Heart left ventricle (tissue), 16 donors: ENCODE measurements at places on chromosomes 11 and 22. TPM values are rescaled to one million over a fixed set of nuclear protein-coding genes. Genes with fewer than 3 reads are reported as not detected.
A peak's percentile ranks its signal among the peaks of the same experiment; 100 is the strongest.

Gene CADM1
- polyA plus RNA-seq, result 33.4 TPM

- DNase-seq, result no peak
- no peak overlapping the region for H3K4me3 ChIP-seq
- no peak overlapping the region for H3K27ac ChIP-seq
These were observed 143.5 kb upstream of the B3GAT1 start for GRCh38 chr11:134555510-134555909.

DNA sequence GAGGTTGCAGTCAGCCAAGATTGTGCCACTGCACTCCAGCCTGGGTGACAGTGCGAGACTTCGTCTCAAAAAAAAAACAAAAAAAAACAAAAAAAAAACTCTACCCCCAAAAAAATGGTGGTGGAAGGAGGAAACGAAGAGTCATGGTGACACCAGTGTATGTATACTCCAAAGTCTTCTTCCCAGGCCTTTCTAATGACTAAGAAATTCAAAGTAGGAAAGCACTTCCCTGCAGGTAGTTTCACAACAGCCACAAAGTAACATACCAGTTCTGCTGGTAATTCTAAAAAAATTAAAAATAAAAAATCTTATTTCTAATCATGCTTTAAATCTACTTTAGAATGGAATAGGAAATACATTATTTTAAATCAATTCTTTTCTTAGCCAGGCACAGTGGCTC, 72.6 kb downstream of the DENND5A start:
- H3K36me3 ChIP-seq, result peaks cover 71% of the 10 kb centered on the region
- no peak for DNase-seq
- no peak overlapping the region for H3K4me3 ChIP-seq
- no peaks in the 10 kb centered on the region for H3K4me1 ChIP-seq
- H3K27me3 ChIP-seq, result no peaks in the 10 kb centered on the region

Gene ALDH3B1
- 2.7 TPM for polyA plus RNA-seq

Gene KRTAP5-11
- not detected for polyA plus RNA-seq

GRCh38 chr11:108608548-108608947, 15.0 kb upstream of the EXPH5 start:
- no peak overlapping the region for H3K4me3 ChIP-seq
- no peak for DNase-seq
- no peaks in the 10 kb centered on the region for H3K4me1 ChIP-seq
- H3K36me3 ChIP-seq, result no peaks in the 10 kb centered on the region
- no peak overlapping the region for H3K27ac ChIP-seq

DNA sequence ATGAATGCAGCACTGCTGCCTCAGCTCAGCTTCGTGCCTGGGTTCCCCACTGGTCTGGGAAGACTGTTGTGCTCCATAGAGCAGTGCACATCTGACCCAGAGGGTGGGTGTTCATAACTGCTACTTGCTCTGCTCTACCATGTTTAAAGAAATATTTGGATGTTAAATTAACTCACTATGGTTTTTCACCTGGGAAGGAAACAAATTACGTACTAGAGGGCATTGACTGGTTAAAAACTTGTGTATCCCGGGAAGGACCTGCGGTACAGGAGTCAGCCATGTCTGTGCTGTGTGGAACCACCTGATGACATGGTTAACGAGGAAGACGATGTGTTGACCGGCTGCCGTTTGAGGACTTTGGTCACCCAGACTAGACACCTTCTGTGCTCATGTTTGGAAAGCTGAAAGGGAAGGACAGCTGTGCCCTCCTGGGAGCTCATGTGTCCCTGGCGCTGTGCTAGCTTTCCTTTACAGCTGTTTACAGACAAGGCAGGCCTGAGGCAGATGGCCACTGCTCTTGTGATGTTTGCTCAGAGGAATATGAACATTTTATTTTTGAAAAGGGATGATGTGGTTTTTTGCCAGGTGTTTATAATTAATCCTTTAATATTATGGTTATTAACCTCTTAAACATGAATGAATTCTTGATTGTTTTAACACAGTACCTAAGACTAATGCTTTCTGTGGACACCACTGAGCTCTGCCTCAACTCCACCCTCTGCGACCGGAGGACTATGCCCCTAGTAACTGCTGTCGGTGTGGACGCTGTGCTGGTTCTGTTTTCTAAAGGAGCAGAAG, 14.3 kb upstream of the AIFM3 start:
- no peaks in the 10 kb centered on the region for H3K4me1 ChIP-seq
- H3K27ac ChIP-seq, result no peak overlapping the region
- DNase-seq, result no peak

- H3K4me1 ChIP-seq, result no peaks in the 10 kb centered on the region
- H3K36me3 ChIP-seq, result no peaks in the 10 kb centered on the region
- no peak overlapping the region for H3K27ac ChIP-seq
- DNase-seq, result no peak
- H3K4me3 ChIP-seq, result no peak overlapping the region
- H3K27me3 ChIP-seq, result no peaks in the 10 kb centered on the region
These were observed 81.6 kb upstream of the SORL1-AS1 start for GRCh38 chr11:121534131-121535093.

DNA sequence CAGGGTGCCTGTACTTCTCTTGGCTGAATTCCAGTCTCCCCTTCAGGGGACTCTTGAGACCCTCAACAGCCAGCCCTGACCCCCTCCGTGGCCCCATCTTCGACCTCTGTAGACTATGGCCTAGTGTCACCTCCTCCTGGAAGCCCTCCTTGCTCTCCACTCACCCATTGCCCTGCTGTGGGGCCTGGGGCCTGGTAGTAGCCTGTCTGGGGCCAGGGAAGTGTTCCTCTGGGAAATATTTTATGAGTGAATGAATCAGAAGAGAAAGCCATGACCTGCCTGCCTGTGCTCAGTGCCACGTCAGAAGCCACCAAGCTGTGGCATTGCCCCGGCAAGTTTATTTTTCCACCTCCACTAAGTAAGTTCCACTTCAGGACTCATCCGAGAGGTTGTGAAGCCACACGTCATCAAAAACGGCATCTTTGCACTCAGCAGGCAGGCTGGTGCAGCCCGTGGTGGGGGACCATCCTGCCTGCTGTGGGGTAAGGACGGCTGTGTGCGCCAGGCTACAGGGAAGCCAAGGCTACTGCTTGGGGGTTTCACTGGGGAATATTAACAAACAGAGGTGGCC, 59.6 kb upstream of the PPARA start:
- H3K4me1 ChIP-seq, result peaks cover 92% of the 10 kb centered on the region
- peak overlapping the region; percentile 99 for H3K27ac ChIP-seq

Gene FOLR1
- polyA plus RNA-seq, result not detected

DNA sequence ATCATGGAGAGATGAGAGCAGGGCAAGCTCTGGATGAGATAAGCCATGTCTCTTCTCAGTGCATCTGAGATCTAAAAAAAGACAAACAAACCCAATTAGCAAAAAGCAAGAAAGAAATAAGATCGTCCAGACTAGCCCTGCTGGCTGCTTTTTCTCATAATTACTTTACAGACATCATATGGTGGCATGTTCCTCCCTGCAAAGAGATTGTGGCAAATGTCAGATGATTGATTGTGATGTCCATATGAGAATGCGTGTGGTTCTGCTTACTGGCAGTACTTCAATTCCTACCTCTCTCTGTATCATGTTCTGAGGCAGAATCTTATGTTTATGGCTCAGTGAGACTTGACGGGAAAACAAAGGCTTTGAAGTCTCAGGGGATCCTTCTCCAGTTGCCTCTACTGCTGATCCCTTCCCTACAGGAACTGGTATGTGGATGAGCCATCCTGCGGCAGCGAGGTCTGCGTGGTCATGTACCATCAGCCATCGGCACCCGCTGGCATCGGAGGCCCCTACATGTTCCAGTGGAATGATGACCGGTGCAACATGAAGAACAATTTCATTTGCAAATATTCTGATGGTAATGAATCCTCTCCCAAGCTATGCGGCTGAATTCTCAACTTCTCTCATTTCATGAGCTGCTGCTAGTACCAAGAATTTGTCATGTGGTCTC, 8.8 kb downstream of the LAYN start:
- H3K4me1 ChIP-seq, result no peaks in the 10 kb centered on the region
- H3K36me3 ChIP-seq, result peaks cover 18% of the 10 kb centered on the region
- no peak overlapping the region for H3K27ac ChIP-seq
- no peak overlapping the region for H3K4me3 ChIP-seq

Gene ARHGAP8
- polyA plus RNA-seq, result not detected

- no peak for DNase-seq
- peaks cover 22% of the 10 kb centered on the region for H3K4me1 ChIP-seq
- H3K27me3 ChIP-seq, result no peaks in the 10 kb centered on the region
These were observed 264 bp downstream of the BCO2 start for GRCh38 chr11:112175599-112175952.

GRCh38 chr11:43367382-43368178, 8.9 kb downstream of the TTC17 start:
- H3K36me3 ChIP-seq, result peaks cover 15% of the 10 kb centered on the region
- no peak for DNase-seq
- H3K4me3 ChIP-seq, result no peak overlapping the region
- no peak overlapping the region for H3K27ac ChIP-seq
- peaks cover 15% of the 10 kb centered on the region for H3K4me1 ChIP-seq

DNA sequence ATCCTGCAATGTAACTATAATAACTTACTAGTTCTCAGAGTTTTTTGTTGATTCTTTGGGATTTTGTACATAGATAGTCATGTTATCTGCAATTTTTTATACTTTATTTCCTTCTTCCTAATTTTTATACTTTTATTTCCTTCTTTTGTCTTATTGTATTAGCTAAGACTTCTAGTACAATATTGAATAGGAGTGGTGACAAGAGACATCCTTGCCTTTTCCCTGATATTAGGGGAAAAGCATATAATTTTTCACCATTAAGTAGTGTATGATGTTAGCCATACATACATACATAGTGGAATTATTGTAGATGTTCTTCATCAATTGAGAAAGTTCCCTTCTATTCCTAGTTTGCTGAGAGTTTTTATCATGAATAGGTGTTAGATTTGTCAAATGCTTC, 27.8 kb upstream of the CLTCL1 start:
- no peak overlapping the region for H3K27ac ChIP-seq
- no peak overlapping the region for H3K4me3 ChIP-seq
- no peak for DNase-seq
- no peaks in the 10 kb centered on the region for H3K27me3 ChIP-seq
- no peaks in the 10 kb centered on the region for H3K36me3 ChIP-seq

DNA sequence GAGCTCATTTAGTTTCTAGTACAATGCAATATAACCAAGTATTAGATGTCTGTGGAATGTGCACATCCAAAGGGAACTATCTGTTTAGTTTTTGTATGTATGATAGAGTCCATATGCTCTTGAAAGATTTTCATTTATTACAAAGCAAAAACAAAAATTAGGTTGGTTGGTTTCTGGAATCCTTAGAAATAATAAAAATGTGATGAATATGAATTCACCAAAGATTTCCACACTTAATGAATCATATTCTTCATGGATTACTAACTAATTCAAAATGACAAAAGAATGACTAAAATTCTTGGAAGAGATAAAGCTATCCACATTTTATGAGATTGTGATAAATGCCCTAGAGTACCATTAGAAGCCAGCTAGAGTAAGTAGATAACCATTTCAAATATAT, 261.1 kb downstream of the SBF2 start:
- H3K27ac ChIP-seq, result no peak overlapping the region
- H3K4me3 ChIP-seq, result no peak overlapping the region
- no peak for DNase-seq
- H3K4me1 ChIP-seq, result no peaks in the 10 kb centered on the region
- no peaks in the 10 kb centered on the region for H3K27me3 ChIP-seq

Gene BCO2
- 80.7 TPM for polyA plus RNA-seq

GRCh38 chr11:11735586-11735985, 106.2 kb upstream of the USP47 start:
- H3K36me3 ChIP-seq, result no peaks in the 10 kb centered on the region
- DNase-seq, result no peak
- no peaks in the 10 kb centered on the region for H3K4me1 ChIP-seq
- H3K27me3 ChIP-seq, result no peaks in the 10 kb centered on the region
